GM12891 (cell line): ENCODE measurements at places on chromosomes 4 and X.

GRCh38 chr4:86664959-86665358 lies 70.8 kb downstream of the PTPN13 start:
- DNase-seq, result no peak

- no peak for DNase-seq
Measured at GRCh38 chr4:53638919-53639318, 47.6 kb upstream of the LNX1 start.

GRCh38 chrX:9882669-9883446 lies 84.3 kb upstream of the CLDN34 start:
- DNase-seq, result no peak

GRCh38 chr4:18041114-18041513 lies 19.6 kb upstream of the LCORL start:
- no peak for DNase-seq

DNA sequence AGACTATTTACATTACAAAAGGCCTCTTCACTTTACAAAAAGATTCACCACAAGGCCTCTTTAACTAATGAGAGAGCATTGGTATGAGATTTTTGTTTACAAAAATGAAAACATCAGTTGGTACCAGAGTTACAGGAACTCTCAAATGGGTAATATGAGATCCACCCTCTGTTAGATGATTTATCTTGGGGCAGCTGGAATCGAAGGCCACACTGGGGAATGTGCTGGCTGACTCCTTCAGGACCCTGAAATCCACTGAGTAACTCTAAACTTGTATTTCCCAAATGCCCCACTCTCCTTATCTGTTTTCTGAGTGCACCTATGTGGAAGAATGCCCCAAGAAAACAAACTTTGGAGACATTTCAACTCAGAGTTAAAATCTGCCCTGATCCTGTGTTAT lies 232.9 kb upstream of the F9 start:
- no peak for DNase-seq
